ENCODE measurements at places on chromosomes 13 and 19.

DNA sequence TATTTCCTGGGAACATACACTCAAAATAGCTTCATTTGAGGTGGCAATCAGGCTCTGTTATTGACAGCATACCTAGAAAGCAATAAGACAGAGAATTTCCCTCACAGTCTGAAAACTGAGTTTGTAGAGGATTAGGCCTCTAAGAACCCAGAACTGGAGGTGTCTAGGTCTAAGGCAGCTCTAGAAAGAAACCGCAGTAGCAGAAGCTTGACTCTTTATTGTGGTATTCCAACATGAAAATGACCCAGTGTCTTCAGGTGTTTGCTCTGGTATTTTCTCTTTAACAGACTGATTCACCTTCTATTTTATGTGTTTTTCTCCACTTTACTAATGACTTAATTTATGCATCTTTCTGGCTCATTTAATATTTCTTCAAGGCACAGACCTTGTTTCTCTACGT, 8.5 kb downstream of the COG6 start:
- DNase-seq, result no peak

GRCh38 chr13:99264051-99264450, 5.9 kb upstream of the GPR18 start:
- peak; percentile 30 for DNase-seq

GRCh38 chr19:53868091-53868891, 608 bp downstream of the MYADM start:
- peak; percentile 47 for DNase-seq

- no peak for DNase-seq
These were observed 67.2 kb downstream of the ALOX5AP start for GRCh38 chr13:30802501-30802900.

DNA sequence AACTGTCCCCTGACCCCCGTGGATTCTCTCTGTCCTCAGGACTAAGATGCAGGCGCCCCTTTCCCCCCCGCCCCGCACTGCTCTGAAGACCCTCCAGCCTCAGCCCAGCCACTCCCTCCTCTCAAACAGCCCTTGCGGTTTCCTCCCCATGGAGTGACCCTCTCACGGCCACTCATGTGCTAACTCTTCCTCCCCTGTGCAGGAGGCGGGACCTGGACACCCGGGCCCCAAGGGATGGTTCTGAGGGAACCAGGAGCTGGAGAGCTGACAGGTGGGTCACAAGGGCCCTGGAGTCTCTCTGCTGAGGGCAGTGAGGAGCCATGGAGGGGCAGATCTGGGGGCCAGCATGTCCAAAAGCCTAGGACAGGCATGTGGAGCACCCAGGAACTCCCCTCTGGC, 1.9 kb downstream of the ISOC2 start:
- no peak for DNase-seq

DNA sequence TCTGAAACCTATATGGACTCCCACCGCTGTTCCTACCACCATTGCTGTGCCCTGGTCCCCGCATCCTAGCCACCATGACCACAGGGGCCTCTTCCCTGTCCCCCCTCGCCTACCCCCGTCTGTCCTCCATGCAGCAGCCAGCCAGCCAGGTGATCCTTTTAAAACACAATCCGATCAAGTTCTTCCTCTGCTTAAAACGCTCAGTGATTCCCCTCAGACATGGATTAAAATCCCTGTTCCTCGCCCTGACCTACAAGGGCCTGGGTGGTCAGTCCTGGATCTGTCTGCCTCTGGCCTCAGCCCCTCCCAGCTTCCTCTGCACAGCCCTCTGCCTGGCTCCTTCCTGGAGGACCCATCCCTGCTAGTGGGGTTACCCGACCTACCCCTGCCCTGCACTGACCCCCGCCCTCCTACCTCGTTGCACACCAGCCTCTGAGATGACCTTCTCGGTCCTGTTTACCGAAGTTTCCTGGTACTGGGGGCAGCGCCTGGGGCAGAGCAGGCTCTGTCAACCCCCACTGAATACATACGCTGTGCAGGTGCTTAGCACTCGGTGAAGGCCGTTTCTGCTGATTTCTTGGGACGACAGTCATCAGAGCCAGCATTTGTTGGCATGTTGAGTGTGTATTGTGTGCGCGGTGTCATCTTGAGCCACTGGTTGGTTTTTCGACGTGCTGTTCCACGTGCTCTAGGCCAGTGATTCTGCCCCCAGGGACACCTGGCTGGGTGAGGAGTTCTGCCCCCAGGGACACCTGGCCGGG, 14.7 kb upstream of the LENG8 start:
- DNase-seq, result no peak
